Osteoblast (primary cell): ENCODE measurements at places on chromosomes 12 and 14. TPM values are rescaled to one million over a fixed set of nuclear protein-coding genes. Genes with fewer than 3 reads are reported as not detected.

GRCh38 chr14:88775532-88775931, 17.2 kb downstream of the EML5 start:
- no peak for DNase-seq

GRCh38 chr14:91415794-91416743, 1.6 kb downstream of the CCDC88C start:
- DNase-seq, result no peak

GRCh38 chr12:119319638-119320037, 14.9 kb upstream of the CCDC60 start:
- DNase-seq, result no peak

DNA sequence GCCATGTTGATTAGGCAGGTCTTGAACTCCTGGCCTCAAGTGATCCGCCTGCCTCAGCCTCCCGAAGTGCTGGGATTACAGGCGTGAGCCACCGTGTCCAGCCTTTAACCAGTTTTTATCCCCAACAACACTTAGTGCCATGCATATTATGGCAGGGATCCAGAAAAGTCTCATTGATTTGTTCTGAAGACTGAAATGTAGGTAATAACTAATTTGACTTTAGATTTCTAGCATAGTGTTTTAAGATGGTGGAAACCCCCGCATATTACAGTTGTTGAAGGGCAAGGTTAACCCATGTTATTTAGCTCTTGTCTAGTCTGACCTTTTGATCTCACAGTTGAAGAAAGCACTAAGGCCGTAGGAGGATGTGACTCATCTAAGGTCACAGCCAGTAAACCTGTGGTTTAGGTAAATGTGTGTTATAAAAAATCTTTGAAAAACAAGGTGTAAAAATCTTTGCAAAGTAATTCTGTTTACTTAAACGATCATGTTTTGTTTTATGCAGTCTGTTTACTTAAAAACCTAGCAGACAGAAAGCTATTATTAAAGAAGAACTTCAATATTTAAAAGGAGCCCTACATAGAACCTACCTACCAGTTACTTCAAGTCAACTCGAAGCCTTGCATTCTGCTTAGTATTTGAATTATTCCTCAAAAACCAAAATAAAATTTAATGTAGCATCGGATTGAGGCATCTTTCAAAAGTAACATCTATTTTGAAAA, 24.8 kb downstream of the BICDL1 start:
- no peak for DNase-seq

- DNase-seq, result no peak
Measured at GRCh38 chr12:77830583-77831351, at the start of gene NAV3. NAV3 (plus strand) TSS chr12:77830894; CDS start chr12:77831462, 568 bp downstream.

DNA sequence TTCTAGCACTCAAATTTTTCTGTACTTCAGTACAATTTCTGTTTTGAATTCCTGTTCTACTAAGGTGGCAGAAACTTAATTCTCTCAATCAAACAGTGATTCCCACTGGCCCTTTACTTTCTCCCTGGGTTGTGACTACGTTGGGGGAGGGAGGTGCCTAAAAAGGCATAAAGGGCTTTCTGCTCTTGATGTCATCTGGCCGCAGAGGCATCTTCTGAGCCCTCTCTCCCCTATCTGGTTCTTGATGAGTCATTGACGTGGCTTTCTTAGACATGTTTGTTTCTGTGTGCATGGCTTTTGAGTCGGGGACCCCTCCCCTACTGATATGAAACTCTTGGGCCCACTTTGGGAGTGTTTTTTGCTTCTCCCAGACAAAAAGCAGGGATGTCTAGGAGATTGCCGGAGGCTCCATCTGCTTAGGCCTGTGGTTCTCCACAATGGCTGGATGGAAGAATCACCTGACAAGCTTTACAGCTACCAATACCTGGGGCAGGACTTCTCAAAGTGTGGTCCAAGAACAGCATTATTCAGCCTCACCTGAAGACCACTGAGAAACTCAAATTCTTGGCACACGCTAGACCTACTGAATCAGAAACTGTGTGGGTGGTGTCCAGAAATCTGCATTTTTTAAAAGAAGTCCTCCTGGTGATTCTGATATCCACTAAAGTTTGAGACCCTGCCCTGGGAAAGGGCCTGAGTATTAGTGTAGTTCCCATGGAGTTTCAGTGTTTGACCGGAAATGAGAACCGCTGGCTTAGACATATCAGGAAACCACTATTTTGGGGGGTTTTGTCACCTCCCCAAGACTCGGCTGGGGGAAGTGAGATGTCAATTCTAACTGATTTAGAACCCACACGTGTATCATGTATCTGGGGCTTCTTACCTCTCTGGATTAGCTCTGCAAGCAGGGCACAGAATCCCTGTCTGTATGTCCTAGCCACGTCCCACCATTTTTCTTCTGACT, 395.7 kb upstream of the PDE3A start:
- DNase-seq, result no peak

The BDKRB2 gene
- total RNA-seq, result 4.1 and 7.6 TPM in 2 replicates
